HCT116 (cell line): ENCODE measurements at places on chromosomes 11 and 22. TPM values are rescaled to one million over a fixed set of nuclear protein-coding genes. Genes with fewer than 3 reads are reported as not detected.
A peak's percentile ranks its signal among the peaks of the same experiment; 100 is the strongest.

GRM5 gene
- not detected for total RNA-seq

DNA sequence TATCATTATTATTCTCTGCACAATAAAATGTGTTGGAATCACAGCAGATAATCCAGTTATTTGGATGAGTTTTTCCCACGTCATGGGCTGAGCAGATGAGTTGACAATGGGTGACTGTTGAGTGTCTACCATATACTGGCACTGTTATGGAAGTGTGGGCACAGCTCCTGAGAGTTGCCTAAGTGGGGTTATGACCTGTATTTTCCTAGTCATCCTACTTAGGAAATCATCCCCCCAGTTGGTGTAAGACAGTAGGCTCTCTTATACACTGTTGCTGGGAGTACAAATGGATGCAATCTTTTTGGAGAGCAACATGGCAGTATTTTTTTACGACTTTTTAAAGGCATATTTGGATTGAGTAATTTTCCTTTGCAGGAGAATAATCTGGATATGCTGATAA, 66.4 kb downstream of the TRAF6 start:
- DNase-seq, result no peak

DNA sequence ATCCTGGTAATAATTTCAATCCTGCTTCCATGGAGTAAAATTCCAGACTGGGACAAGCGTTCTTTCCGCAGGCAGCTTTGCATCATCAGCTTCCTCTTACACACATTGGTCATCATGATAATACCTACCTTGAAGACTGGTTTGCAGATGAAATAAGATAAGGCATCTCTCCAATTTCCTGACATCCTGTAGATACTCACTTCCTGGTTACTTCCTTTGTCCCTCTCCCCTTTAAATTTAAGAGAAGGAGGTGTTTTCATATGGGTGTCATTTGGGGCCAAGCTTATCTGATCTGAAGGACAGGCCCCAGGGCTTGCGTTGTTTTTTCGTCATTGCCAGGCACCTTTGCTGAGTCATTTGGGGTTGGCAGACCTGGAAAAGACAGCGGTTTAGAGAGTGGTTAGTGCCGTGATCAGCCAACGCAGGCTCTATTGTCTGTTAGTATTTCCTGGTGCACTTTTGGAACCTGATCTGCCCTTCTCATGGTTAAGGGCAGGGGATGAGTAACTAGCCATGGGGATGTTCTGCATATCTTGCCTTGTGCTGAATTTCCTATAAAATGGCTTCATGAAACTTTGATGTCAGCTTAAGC, 24.1 kb downstream of the GRAMD1B start:
- peak; percentile 88 for DNase-seq

DNA sequence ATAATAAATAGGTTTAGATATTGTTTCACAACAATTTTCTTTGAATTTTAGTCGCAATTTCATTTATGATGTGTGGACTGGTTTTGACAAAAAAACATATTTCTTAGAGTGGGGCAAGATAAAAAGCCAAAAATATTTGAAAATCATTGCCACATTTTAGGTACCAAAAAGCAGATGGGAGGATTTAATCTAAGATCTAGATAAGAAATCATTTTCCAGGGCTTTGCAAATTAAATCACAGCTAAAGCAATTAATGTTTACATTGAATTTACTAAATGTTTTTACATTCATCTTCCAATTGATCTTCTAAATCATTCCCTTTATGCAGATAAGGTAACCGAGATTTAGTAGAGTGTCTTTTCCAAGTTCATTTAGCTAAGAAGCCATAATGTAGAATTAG, 1386.0 kb upstream of the TENM4 start:
- DNase-seq, result no peak

- DNase-seq, result peak; percentile 43
Observed at GRCh38 chr11:9265211-9266131, at the start of gene DENND5A. DENND5A (minus strand) TSS chr11:9265350; CDS start chr11:9265069, 281 bp downstream.

- DNase-seq, result no peak
Observed at GRCh38 chr22:44031158-44031952, 7.3 kb downstream of the PARVB start.

GRCh38 chr22:45919504-45920286, 57.3 kb downstream of the WNT7B start:
- no peak for DNase-seq

- no peak for DNase-seq
Observed at GRCh38 chr11:9851366-9851765, 187.5 kb downstream of the SWAP70 start.

DNA sequence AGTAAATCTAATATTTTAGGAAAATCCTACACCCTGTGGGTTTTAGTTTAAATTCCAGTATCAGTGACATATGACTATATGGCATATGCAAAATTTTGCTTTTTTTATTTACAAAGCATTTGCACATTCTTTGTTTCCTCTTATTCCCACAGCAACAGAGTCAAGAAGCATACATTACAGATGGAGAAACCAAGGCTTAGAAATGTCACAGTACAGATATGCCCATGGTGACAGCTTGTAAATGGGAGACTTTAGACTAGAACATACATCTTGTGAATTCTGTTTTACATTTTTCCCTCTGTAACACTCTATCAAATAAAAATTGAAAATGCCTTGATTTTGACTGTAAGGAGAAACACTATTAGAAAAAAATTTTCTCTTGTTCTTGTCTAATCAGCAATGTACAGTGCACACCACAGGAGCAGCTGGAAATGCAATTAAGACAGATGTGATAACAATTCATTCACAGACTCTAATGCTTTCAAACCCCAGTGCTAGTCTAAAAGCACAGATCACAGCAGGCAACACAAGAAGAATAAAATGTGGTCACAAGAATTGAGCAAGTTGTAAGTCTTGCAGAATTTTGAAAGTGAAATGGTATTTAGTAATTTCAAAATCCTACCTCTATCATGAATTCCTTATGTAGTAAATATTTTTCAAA, 375.9 kb downstream of the LUZP2 start:
- DNase-seq, result no peak

DNA sequence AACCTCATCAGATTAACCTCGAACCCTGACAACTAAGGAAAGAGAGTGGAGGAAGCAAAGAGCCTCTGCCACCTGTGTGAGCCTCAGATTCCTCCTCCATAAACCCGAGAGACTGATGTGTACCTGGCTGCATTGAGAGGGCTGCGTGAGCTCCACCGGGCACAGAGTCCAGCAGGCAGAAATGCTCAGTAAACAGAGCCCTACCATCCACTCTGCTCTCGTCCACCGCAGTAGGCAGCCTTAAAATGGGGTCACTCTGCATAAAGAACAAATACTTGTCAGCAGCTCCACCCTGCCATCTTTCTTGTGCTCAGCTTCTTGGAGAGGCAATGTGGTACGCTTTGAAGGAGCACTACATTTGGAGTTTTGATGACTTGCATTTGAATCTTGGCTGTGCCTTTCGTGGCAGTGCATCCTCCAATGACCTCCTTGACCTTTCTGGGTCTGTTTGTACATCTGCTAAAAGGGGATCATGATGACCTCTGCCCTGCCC, 43.0 kb upstream of the CD5 start:
- DNase-seq, result no peak
